Left kidney (tissue), 8 donors: ENCODE measurements at places on chromosomes 4 and X.

- DNase-seq, result no peak
These were observed 197.2 kb downstream of the BANK1 start for GRCh38 chr4:101987623-101988243.

- no peak for DNase-seq
These were observed 62.3 kb upstream of the SCRG1 start for GRCh38 chr4:173461170-173461569.

- DNase-seq, result no peak
These were observed 17.2 kb downstream of the ANXA10 start for GRCh38 chr4:168109527-168109926.

DNA sequence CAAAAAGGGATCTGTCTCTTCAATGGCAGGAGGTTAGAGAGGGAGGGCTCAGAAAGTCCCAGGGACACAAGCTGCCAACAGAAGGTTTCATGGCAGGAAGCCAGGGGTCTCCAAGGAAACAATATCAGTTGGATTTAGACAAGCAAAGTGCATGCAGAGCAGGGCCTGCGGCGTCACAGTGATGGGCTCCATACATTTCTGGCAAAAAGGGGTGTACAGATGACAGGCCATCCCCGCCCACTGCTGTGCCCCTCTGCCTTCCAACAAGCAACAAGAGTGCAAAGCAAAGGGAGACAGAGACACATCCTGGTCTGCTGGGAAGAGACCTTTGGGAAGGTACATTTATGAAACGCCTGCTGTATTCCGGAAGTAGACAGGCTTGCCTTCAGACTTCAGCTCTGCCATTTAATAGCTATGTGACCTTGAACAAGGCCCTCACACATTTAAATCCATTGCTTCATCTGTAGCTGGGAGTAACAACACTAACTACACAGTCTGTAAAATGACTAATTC lies 121.2 kb downstream of the AFAP1 start:
- DNase-seq, result no peak

DNA sequence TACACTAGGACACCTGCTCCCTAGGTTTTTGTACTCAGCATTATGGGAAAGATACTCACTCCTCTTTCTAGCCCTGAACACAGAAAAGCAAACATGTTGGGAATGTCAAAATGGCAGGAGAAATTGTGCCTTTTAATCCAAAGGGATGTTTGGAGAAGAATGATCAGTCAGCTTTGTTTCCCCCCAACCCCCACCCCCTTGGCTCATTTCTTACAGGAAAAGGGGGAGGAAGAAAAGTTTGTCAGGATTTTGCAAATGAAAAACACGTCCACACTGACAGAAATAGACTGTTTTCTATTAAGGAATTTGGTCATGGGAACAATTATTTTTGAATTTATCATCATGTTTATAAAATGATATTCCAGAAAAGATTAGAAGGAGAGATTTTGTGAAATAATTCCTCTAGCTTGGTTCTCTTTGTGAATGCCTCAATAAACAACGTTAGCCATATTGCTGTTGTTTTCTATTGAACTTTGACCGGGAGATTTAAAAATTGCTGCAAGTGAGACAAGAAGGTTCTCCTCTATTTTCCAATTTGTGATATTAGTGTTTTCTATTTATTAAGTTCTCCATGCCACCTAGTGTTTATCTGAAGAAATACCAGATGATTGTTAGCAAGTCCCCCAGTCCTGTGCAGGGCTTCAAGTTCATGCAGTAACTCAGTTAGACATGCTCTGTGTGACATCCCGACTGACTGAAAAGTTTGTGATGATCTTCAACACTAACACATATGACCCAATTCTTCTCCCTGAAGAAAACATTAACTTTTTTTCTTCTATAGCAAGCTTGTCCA lies 31.3 kb upstream of the TFDP3 start:
- DNase-seq, result no peak
